ENCODE measurements at places on chromosomes 6 and 20.

- DNase-seq = no peak
These were observed 107.7 kb downstream of the CD109 start for GRCh38 chr6:73803562-73804241.

GRCh38 chr6:149942461-149942829, 631 bp downstream of the ULBP2 start:
- DNase-seq = no peak

- no peak for DNase-seq
These were observed 207.4 kb upstream of the ZNF217 start for GRCh38 chr20:53800883-53801604.

DNA sequence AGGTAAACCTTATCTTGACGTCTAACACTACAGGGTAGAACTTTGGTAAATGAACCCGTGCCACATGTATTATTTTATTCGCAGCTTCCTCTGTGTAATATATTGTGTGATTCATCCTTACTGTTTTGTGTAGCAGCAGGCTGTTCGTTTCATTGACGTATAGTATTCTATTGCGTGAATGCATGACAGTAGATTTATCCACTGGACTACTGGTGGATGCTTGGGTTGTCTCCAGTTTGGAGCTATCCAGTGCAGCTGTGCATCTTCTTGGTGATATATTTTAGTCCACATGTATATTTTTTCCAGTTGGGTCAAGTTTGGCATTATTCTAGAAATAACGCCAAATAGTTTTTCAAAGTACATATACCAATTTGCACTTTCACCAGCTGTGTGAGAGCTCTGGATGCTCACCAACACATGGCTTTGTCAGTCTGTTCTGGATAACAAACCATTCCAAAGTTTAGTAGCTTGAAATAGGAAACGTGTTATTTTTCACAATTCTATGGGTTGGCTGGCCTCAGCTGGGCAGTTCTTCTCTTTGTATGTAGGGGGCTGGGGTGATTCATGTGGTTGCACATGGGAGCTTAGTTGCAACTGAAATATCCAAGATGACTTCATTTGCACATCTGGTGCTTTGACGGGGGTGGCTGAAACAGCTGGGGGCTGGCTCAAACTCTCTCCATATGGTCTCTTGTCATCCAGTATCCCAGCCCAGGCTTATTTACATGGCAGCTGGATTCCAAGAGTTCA, 9.3 kb downstream of the ECT2L start:
- DNase-seq = no peak

DNA sequence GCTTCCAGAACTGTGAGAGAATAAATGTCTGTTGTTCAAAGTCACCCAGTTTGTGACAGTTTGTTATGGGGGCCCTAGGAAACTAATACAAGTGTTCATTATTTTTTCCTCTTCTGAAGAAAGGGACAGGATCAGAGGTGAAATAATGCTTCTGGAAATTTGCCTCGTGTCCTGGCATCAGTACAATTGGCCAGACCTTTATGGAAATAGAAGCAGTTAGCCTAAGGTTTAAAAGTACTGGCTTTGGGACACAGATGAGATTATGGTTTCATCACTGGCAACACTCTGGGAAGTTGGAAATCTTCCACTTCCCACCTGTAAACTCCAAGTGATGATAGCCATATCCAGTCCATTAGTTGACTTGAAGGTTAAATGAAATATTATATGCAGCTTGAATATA, 88.7 kb downstream of the PLCB1 start:
- DNase-seq = no peak

GRCh38 chr6:42190554-42191183, 4.1 kb downstream of the GUCA1B start:
- DNase-seq = no peak

GRCh38 chr20:9838035-9838377, 870 bp downstream of the PAK5 start:
- DNase-seq = no peak

DNA sequence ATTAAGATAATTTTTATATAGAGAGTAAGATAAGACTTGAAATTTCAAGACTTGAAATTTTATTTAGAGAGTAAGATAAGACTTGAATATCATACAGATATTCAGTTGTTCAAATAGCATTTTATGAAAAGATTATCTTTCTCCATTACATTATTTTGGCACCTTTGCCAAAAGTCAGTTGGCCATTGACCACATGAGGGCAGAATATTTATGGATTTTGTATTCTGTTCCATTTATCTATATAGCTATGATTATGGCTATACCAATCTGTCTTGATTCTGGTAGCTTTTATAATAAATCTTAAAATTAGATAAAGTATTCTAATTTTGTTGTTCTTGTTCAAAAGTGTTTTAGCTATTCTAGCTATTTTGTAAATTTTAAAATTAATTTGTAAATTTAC, 537.9 kb upstream of the GJE1 start:
- DNase-seq = no peak

DNA sequence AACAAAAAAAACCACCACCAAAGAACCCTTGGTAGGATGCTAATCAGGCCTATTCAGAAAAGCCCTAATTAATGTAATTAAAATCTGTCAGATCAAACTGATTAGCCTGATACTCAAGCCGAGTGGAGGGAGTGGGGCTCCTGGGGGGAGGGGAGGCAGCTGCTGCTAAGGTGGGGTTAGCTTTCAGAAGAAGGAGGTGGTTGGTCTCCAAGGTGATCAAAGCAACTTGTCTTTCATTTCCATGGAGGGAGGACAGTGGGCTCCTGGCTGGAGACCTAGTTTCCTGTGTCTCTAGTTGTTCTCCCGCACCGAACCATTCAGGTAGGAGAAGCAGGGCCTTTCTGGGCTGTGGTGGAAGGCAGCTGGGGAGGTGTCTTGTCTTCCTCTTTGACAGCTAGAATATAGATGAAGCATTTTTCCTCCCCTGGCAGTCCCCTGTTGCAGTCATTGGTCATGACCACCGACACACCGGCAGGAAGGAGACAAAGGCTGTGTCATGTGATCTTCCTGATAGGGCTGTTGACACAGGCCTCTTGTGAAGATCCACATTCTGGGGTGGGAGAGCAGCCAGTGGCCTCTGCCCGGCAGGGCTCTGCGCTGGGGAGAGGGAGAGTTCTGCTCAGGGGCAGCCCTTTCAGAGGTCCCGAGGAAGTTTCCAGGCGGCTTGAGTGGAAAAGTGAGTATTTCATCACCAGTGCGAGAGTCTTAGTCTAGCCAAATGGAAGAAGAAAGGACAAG, 39.9 kb upstream of the PRDM1 start:
- no peak for DNase-seq

GRCh38 chr20:45892049-45892825, 1.1 kb downstream of the CTSA start:
- no peak for DNase-seq
